ENCODE measurements at places on chromosomes 7 and 10.

DNA sequence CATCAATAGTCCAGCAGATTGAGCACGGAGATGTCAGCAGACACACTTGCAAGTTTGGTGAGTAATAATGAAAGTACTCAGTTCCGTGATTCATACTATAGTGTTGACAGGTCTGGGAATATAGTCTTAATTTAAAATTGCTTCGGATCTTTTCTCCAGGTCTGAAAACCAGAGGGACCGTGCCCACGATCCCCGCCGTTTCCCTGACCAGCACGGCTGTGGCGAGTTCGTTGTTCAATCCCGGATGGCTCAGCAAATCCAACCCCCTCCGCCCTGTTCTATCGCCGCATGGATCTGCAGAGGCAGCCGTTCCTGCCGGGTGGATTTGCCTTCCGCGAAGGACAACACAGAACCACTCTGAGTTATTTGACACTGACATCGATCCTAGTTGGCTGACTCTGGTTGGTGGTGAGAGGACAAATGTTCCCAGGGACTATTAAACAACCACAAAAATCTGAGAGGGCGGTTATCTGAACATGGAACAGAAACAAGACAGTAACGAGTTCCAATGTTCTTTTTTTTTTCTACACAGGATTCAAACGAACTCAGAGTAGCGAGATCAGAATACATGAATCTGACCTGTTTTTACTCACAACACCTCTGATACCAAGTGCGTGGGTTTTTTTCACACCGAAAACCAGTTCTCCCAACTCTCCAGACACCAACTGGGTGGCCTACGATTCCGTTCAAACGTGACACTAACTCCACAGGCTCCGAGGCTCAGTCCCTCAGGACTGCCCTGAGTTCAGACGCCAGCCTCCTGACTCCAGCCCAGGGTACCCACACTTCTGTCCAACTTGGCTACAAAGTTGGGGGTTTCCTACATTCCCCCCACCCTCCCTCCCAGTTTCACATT lies 52.7 kb downstream of the RBM17 start:
- no peak for DNase-seq

DNA sequence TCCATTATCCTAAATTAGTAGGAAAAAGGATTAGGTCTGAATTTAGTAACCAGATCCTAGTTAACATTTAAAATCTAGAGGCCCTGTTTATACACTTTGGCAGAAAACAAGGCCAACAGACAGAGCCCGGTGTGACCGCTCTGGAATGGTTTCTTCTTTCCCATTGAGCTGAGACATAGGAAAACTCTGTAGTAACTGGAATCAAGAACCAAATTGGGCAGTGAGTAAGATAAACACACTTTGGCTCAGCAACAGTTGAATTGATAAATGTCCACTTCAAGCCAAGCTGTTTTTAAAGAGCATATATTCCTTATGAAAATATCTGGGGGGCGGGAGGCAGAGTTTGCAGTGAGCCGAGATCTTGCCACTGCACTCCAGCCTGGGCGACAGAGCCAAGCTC lies 343.7 kb upstream of the SEMA3A start:
- no peak for DNase-seq

DNA sequence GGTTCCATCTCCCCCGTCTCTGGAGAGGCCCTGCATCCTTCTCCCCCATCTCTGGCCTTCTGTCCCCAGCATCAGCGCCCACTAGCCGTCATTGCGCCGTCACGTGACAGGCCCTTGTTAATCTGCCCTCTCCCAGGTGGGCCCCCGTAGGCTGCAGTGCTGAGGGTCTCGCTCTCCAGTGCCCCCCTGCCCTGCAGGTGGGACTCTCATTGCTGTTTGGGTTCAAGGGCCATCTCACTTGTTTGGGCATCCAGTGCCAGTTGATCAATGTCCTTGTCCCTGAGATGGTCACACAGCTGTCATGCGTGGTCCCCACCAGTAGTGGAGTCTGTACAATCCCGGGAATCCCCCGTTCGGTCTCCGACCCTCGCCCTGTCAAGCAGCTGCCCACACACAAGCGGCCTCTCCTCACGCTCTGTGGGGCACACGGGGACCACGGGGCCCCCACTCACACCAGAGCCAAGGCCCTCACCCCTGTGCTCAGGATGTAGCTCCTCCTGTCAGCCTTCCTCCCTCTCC lies 114.0 kb downstream of the INPP5A start:
- no peak for DNase-seq

DNA sequence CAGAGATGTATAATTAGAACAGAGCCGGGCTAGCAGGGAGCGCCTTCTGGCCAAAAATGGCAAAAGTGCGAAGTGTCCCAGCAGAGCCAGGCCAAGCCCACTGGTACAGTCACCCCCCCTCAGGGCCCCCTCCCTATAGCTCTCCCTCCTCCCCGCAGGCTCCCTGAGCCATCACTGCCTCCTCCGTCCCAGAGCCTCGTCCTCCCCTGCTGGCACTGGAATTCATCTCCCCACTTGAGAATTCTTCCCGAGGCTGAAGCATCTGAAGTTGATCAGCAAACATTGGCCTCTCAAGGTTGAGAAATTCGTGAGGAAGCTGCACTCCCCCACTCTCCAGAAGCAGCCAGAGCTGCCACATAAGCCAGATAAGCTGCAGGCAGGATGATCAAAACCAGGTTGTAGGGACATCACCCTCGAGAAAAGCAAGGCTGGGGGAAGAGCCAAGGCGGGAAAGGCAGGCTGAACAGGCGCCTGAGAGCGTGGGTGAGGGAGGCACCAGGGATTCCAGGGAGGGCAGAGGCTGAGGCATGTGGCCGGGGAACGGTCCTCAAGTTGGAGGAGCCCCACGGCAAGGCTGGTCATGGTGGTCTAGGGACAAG lies 23.4 kb downstream of the CAMK2G start:
- no peak for DNase-seq

DNA sequence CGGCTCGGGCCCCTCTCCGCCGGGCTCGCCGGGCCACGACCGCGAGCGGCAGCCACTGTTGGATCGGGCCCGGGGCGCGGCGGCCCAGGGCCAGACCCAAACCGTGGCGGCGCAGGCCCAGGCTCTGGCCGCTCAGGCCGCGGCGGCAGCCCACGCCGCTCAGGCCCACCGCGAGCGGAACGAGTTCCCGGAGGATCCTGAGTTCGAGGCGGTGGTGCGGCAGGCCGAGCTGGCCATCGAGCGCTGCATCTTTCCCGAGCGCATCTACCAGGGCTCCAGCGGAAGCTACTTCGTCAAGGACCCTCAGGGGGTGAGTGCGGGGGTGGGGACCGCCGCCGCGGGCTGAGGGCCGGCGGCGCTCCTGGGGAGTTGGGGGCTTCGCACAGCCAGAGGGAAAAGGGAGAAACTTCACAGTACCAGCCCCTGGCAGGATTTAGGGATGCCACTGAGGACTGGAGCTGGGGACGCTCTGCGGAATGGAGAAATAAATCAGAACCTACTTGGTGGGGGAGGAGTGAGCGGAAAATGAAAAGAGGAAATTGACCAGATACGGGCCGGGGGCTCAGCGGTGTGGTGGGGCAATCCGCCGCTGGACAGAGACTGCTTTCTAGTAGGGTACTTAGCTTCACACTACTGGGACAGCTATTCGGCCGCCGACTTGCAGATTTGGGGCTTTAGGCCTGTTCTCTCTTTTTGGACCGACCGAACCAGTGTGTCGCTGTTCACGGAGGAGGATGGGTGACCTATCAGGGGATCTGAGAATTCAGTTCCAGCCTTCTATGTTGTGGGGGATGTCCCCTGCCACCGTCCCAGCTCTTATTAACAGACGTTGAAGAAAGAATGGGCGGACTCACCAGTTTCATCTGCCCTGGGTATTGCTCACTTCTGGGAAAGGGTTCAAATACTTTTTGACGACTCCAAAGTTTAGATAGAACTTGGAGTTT lies 669 bp downstream of the PI4K2A start:
- DNase-seq, result peak; percentile 37

GRCh38 chr10:112307358-112308124 lies 24.3 kb downstream of the TECTB start:
- DNase-seq, result peak; percentile 49

- DNase-seq, result no peak
Measured at GRCh38 chr10:50367732-50368131, 116.4 kb upstream of the ASAH2 start.

DNA sequence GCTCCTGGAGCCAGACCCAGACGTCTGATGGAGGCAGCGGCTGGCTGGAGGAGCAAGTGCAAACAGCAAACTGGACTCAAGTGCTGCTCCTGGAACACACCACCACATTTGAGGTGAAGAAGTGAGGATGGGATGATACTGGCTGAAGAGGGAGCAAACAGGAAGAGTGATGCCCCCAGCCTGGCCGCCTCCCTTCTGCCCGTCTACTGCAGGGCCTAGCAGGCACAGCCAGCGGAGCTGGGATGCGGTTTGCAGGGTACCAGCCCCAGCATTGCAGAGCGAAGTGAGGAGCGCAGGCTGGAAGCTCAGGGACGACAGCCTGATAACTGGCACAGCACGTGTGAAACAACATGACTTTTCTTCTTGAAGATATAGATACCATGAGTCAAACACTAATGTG lies 111.8 kb upstream of the ZNF32 start:
- no peak for DNase-seq

GRCh38 chr7:81482600-81483186 lies 287.2 kb downstream of the HGF start:
- no peak for DNase-seq

DNA sequence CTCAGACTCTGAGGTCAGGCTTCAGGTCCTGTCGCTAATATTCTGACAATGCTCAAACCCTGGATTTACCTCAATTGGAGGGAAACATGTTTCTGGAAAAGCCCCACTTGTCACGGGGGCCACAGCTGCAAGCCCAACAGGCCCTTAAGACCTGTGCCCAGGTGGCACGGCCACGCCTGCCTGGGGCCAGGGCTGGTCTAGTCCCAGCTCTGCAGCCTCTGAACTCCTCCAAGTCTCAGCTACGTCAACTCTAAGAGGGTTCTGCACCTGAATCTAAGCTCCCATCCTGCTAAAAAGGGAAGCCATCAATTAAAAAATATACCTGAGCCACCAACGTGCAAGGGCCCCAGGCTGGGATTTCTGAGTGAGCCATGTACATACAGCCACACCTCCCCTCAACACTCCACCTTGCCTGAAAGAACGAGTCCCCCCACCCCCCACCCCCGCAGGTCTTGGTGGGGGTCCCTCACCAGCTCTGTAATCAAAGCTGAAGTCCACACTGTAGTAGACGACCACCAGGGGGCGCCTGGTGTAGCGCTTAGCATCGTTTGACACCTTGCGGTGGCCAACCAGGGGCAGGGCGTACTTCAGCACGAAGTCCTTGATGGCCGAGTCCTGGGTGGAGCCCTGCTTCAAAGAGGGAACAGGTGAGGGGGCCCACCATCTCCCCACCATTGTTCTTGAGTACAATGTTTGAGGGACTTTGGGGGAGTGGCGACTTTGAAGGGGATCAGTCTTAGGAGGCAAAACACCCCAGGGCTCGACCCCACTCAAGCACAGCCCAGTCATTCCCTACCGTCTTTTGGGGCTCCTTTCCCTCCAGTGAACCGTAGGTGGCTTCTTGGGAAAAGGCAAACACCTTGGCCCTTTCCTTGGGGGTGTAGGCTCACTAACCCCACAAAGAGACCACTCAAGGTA lies 22.6 kb downstream of the PDIA4 start:
- DNase-seq, result peak; percentile 87

DNA sequence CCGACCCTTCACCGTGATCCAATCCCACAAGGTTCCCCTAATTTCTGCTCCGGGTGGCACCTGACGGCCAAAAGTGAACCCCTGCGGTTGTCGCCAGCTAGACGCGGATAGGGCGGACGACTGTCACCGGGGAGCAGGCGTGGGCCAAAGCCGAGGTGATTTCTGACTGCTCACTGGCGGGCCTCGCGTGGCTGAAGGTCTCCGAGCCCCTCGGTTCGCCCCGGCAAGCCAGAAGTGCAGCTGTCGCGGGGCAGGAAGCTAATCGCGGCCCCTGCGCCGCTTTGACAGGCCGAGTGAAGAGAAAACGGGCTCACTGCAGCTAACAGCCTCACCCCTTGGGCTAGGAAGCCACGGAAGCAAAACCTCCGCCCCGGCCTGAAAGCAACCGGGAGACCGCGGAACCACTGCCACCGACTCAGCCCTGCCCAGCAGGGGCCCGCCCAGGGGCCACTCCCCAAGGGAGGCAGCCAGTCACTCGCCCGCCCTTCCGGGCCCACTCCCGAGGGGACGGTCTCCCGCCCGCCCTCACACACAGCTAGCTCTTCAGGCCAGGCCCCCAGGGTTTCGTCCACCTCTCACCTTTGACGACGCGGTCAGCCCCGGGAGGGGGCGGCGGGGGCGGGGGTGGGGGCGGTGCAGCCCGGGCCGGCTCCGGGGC lies 469 bp downstream of the PPP3CB start:
- DNase-seq, result peak; percentile 93

Measured in activated CD8-positive, alpha-beta T cell treated with anti-CD3 and anti-CD28 coated beads, Interleukin-2, amount 10 ng/mL, durations not matched to agents 7 days and 5 days (primary cell).